Foreskin melanocyte (primary cell): ENCODE measurements at places on chromosomes 2 and 18.

DNA sequence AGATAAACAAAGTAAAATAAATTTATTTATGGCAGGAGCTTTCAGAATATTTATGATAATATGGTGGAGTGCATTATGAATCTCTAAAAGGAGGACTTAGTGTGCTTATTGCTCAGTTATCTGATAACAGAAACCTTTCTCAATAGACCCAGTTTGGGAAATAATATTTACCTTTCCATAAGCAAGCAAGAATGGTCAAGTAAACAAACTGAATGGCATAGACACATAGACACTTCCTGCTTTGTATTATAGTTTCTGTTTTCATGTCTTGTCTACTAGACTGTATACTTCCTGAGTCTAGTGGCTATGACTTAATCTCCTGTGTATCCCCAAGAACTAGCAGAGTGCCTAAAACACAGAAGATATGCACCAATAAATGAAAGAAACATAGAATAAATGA, 87.8 kb downstream of the UPP2 start:
- no peak for DNase-seq

- no peak for DNase-seq
These were observed 25.4 kb downstream of the MYO7B start for GRCh38 chr2:127560931-127561280.

GRCh38 chr2:144275340-144275739, 244.6 kb downstream of the ZEB2 start:
- no peak for DNase-seq

- no peak for DNase-seq
These were observed 220.7 kb downstream of the TPGS2 start for GRCh38 chr18:36608107-36608506.

DNA sequence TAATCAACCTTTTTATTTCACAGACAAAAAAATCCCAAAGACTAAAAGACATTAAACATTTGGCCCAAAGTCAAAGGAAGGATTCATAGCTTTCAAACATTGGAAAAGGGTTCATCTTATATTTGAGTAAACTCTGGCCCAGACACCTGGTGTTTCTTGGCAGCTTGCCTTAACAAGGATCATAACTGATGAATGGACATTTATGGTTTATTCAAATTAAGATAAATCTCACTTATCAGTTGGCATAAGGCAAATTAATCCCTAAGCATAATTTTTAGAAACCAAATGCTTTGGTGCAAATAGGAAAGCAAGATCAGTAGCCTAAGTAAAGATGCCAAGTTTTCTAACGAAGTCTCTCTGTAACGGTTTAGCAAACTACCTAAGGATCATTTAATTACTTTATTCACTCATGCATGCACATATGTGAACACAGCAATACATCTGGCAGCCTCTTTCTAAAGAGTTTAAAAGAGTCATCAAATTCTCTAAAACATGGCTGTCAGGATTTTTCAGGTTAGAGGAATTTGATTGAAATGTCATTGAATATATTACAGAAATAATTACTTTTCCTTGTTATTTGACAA, 323.4 kb upstream of the RBMS1 start:
- no peak for DNase-seq

DNA sequence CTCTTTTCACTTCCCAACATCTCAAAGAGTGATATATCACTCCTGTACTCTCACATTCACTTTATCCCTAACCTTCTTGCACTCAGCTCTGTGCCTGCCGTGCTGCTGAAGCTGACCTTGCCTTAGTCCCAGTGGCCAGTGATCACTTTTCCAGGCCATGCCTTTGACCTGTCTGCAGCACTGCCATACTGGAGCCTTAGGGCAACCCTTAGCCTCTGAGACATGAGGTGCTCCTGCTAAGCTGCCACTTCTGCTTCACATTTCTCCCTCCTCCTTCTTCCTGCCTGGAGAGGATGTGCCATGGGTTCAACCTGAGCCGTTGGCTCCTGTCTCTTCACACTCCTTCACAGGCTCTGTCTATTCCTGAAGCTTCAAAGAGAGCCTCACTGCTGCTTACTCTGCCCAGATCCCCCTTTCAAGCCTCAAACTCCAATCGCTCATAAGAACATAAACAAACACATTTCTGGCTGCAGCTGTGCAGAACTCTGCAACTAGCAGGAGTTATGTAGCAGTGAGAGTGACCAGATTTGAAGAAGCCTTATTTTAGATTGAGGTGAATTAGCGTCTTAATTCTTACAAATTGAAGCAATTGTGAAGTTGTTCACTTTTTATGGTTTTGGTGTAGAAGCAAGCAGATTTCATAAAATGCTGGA, 716.2 kb upstream of the FANCL start:
- DNase-seq = no peak

DNA sequence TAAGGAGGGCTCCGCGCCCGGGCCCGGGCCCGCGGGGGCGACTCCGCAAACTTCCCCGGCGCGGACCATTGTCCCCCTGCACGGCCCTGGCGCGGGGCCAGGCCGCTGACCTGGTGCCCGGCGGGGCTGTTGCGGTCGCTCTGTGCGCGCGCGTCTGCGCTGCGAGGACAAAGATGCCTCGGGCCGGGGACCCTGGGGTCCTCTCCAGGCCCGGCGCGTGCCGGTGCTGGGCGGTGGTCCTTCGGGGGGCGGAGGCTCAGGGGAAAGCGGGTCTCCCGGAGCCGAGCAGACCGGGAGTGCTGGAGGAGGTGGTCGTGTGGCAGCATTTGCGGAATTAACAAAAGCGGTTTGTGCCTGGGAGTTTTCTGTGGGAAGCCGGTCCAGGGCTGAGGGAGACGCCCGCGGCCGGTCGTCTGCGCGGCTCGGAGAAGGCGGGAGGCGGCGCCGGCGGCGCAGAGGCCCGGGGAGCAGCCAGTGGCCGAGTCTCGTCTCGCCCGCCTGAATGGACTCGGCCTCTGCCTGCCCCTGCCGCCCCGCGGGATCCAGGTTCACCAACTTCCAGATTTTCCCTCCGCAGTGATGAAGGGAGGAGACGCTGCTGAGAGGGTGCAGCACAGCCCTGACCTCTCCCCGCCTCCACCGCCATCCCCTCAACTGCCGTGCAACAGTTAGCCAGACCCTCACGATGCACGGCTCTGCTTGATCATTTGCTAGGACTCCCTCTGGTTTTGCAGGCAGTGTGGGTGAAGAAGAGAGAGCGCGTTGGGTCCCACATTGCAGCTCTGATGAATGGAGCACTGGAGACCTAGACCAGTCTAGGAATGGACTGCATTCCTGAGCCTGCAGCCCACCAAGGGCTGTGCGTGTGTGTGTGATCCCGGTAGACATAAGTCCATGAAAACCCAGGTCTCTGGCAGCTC, 705 bp downstream of the EFR3B start:
- DNase-seq = peak; percentile 31

GRCh38 chr18:39667905-39668304, 2102.3 kb upstream of the CELF4 start:
- no peak for DNase-seq

DNA sequence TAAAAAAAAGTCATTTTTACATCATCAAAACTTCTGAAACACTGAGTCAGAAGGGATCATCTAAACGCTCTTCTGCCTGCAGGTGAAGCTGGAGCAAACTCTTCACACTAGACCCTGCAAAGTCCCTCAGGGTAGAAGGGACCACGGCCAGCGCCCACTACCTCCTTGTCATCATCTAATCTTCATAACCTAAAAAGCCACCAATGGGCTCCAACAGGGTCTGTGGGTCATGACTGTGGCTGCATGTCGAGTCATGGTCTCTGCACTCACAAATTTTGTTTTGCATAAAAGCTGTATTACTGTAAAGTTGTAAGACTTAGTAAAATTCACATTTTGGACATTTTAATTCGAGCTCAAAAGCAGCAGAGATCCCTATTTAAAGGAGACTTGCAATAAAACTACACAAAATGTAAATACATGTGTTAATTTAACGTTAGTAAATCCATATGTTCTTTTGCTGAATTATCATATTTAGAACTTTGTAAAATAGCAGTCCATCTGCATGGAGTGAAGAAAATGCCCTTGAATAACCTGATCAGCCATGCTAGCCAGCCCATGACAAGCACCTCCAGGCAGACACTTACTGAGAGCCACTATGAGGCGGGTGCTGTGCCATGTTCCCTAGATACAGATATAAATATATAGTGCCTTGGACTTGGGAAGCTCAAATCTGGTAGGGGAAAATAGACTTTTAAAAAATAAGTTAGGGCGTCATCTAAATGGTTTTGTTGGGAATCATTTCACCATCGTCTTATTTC, 437.2 kb upstream of the LYPD1 start:
- DNase-seq = no peak

DNA sequence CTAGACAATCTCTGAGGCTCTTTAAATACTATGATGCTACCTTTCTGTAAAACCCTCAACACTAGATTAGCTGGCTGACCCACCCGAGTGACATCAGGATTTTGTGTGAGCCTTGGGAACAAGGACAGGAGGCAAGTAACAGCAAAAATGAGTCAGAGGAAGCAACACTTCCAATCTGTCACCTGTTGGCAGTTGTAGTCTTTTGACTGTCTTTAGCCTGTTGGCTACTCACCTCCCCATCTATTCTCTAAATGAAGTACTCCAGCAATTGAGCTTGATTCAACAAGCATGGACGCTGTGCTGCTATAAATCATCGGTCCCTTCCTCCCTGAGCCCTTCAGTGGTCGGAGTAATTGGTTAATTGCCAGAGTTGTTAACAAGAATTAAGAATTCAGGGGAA, 898.7 kb downstream of the BCL11A start:
- no peak for DNase-seq

GRCh38 chr2:152815634-152816257, 97.3 kb downstream of the ARL6IP6 start:
- no peak for DNase-seq

DNA sequence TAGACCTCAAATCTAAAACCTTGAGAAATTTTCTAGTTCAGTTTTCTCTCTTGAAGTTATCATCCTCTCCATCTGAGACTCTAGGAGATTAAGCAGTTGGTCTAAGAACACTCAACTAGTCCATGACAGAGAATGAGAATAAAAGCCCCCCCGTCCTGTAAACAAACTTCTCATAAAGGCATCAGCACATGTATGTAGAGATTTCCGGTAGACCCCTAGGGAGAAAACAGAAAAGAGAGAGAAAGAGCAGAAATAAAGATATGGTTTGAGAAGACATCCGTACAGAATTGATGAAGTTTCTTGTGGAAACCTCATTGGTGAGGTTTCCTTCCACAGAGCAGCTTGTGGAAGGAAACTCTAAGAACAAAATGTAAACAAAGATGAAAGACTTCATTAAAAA, 3.2 kb upstream of the GPR155 start:
- DNase-seq = no peak

DNA sequence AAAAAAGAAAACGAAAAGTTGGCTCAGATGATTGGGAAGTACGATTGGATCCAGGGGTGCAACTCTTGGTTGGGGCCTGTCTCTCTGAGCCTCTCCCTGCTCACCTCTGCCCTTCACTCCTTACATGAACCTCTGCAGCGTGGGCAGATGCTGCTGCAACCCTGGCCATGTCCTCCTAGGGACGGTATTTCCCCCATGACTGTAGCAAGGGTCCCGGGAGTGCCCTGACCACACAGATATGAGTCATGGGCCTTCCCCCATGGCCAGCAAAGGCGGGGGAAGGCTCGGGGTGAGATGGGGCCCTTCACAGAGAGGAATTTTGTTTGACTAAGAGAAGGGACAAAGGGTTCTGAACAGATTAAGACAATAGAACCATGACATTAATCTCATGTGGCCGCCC, 129.0 kb downstream of the NCK2 start:
- no peak for DNase-seq

DNA sequence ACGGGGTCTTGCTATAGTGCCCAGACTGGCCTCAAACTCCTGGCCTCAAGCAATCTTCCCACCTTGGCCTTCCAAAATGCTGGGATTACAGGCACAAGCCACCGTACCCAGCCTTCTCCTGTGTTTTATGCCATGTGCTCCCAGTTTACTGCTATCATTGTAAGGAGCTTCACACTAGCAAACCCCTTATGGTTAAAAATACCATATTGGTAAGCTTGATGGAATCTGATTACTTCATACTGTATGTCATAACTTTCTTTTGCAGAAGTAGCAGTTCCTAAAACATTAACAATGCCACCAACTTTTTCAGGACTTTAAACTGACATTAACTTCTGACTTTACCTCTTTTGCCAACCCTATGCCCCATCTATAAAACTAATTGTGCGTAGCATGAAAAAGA, 36.2 kb downstream of the HAT1 start:
- no peak for DNase-seq

GRCh38 chr2:25411753-25412152, 70.0 kb upstream of the DNMT3A start:
- no peak for DNase-seq

- DNase-seq = peak; percentile 44
These were observed 59.8 kb upstream of the SLC38A11 start for GRCh38 chr2:165015052-165015642.

DNA sequence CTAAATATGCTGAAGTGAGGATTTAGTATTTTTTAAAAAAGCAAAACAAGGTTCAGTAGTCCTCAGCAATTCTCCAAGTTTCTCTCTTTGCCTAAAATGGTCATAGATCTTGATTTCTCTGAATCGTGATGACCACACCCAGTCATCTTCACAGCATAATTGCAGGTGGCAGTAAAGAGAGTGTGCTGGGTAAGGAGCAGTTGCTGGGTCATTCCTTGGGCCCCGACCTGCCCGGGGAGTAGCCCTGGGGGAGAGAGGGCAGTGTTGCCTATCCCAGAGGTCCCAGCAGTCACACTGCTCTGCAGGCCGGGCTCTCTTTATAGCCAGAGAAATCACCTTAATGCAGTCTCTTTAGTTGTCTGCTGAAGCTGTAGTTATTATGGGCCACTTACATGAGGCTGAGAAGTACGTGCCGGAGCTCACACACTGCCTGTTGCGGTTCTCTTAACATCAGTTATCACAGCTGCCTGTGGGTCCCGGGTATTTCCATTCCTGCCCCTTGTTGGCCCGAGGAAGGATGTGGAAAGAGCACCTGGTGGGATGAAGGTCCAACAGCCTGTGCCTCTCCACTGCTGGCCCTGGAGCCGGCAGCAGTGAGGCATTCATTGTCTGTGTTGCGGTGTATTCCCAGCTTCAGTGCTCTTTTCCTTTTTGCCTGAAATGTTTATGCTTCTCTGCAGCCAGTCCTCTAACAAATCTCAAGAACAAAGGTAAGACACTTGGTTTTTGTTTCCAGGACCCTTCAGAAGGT, 230.1 kb downstream of the ALPK2 start:
- DNase-seq = no peak

DNA sequence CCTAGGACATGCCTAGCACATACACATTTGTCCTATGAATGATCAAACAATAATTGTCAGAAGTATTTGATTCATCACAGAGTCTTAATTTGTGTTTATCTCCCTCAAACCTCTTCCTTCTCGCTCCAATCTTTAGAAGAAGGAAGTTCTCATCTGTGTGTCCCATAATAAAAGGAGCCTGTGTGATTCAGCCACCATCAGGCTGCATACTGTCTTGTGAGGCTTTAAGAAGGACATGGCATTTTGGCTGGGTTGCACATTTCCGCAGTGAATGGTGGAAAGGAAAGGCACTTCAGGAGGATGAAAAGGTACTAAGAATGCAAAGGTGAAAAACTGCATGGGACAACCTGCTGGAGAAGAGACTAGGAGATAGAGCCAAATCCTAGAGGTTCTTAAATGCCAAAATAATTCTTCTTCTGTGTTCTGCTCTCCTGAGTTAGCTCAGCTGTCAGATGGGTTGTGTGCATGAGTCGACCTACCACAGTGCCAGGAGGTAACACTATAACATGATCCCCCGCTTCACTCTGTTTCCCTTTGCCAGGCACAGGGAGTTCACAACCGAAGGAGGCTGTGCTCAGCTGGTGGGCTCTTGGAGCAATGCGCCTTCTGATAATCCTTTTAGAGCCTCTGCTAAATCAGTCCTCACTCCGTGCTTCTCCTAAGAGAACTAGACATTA, 120.1 kb downstream of the IRS1 start:
- DNase-seq = no peak
